ENCODE measurements at places on chromosomes 12 and 14. TPM values are rescaled to one million over a fixed set of nuclear protein-coding genes. Genes with fewer than 3 reads are reported as not detected.

DNA sequence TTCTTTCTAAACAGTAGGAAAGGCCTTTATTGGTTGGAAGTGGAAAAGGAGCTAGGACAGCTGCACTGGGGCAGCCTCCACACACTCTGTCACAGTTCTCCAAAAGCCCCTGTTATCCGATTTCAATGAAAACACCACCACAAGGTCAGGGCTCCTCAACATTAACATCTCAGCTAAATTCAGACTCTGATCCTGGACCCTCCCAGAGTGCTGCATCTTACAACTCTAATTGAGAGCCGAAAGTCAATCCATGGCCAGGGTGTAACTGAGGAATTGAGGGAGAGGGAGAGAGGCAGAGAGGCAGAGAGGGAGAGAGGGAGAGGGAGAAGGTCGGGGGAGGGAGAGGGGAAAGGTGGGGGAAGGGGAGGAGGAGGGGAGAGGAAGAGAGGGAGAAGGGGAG is 32.1 kb downstream of the DICER1 start:
- no peak for DNase-seq
- H3K4me3 ChIP-seq: no peak overlapping the region
- H3K27ac ChIP-seq: no peak overlapping the region
- peaks cover 20% of the 10 kb centered on the region for H3K36me3 ChIP-seq
- H3K27me3 ChIP-seq: no peaks in the 10 kb centered on the region
- H3K4me1 ChIP-seq: no peaks in the 10 kb centered on the region

DNA sequence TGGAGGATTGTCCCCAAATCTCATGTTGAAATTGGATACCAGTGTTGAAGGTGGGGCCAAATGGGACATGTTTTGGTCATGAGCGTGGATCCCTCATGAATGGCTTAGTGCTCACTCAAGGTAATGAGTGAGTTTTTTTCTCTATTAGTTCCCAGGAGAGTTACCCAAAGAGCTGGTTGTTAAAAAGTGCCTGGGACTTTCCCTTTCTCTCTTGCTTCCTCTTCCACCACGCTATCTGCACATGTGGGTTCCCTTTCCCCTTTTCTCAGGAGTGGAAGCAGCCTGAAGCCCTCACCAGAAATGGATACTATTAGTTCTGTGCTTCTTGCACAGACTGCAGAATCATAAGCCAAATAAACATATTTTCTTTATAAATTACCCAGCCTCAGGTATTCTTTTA is 465.4 kb downstream of the FSCB start:
- H3K36me3 ChIP-seq: no peaks in the 10 kb centered on the region
- H3K4me1 ChIP-seq: no peaks in the 10 kb centered on the region
- no peaks in the 10 kb centered on the region for H3K27me3 ChIP-seq
- no peak overlapping the region for H3K27ac ChIP-seq
- no peak for DNase-seq

DNA sequence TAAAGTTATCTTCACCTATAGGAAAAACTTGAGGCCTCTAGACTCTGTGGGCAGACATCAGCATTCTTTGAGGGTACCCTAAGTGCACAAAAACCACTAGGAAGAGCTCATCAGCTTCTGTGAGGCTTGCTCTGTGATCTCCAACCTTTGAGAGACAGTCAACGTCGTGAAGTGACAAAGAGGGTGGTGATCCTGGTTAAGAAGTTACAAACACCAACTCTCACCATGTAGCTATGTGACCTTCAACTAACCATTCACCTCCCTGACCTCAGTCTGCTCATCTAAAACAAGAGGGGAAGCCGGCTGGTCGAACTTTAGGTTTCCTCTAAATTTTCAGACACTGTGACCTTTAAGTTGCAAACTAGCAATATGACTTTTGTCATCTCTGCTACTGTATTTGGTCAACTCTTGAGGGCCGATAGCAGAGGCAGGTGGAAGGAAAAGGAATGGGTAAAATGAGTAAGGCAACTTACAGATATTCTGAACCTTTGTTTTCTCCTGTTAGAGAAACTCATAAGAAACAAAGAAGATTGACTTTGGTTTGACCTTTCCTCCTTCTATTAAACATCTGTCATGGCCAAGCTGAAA is 103.2 kb upstream of the PARP11 start:
- no peaks in the 10 kb centered on the region for H3K4me1 ChIP-seq
- H3K27me3 ChIP-seq: peaks cover 66% of the 10 kb centered on the region
- H3K4me3 ChIP-seq: no peak overlapping the region
- H3K36me3 ChIP-seq: peaks cover 4% of the 10 kb centered on the region
- no peak overlapping the region for H3K27ac ChIP-seq
- no peak for DNase-seq

- H3K4me3 ChIP-seq: no peak overlapping the region
- no peaks in the 10 kb centered on the region for H3K36me3 ChIP-seq
- no peaks in the 10 kb centered on the region for H3K4me1 ChIP-seq
- DNase-seq: no peak
- peaks cover 72% of the 10 kb centered on the region for H3K27me3 ChIP-seq
- H3K27ac ChIP-seq: no peak overlapping the region
These were observed 244.0 kb upstream of the DAAM1 start for GRCh38 chr14:58944343-58944967.

DNA sequence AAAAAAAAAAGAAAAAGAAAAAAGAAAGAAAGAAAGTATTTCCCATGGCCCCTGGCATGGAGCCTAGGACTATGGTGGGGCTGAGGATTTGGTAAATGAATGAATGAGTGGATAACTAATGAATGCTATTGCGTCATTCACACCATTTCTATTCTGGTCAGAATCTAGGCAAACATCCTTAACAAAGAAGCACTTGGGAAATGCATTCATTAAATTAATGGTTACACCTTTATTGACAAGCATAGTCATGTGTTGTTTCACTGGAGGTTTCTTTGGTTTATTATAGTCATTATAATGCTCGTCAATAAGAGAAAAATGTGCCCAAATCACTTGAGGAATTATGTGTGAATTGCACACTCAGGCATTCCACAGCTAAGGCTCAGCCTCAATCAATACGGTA is 13.6 kb upstream of the AQP2 start:
- H3K4me1 ChIP-seq: peaks cover 8% of the 10 kb centered on the region
- no peak for DNase-seq
- H3K27me3 ChIP-seq: no peaks in the 10 kb centered on the region
- H3K27ac ChIP-seq: no peak overlapping the region

The IKBIP gene
- 24.7 TPM for total RNA-seq

GRCh38 chr12:15155271-15155670 is 65.9 kb downstream of the RERG start:
- H3K4me1 ChIP-seq: peaks cover 34% of the 10 kb centered on the region
- DNase-seq: no peak
- H3K4me3 ChIP-seq: no peak overlapping the region
- peaks cover 5% of the 10 kb centered on the region for H3K36me3 ChIP-seq
- H3K27me3 ChIP-seq: no peaks in the 10 kb centered on the region
- H3K27ac ChIP-seq: no peak overlapping the region

- no peak overlapping the region for H3K27ac ChIP-seq
- no peaks in the 10 kb centered on the region for H3K27me3 ChIP-seq
- H3K4me3 ChIP-seq: no peak overlapping the region
- no peaks in the 10 kb centered on the region for H3K36me3 ChIP-seq
These were observed 587.7 kb downstream of the RPL10L start for GRCh38 chr14:46063872-46064271.

DNA sequence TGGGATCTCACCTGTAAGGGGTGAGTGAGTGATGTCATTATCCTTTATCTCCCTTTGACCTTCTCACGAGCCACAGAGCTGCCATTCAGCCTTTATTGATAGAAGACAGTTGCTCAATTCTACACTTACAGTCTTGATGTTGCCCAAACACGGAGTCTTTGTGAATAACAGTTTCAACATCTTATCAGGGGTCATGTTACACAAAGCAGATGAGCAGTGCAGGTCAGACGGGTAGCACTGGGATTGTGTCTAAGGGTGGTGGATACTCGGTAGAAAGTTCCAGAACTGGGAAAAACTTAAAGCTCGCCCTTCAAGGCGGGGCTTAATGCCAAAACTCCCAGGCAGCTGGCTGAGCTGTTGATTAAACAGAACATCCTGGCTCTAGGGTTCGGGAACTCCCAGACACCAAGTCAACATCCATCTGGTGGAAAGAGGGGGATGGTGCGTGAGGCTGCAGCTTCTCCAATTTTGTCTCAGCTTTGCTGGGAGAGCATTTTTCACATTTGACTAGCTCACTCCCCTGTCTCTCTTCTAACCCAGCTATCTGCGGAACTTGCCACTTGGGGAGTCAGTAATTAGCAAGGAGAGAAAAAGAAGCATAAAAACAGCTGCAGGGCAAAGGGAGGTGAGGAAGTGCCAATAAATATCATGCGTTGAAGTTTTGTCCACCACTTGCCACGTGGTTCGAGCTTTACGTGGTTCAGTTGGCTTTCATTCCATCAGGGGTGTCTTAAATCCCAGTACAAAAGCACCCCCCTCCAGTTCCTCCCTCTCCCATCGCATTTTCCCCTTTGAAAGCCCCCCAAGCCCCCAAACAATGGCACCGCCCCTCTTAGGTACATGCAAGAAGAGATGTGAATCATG is 31.0 kb downstream of the FOXN4 start:
- no peaks in the 10 kb centered on the region for H3K4me1 ChIP-seq
- no peak for DNase-seq
- H3K4me3 ChIP-seq: no peak overlapping the region

The B4GALNT1 gene
- total RNA-seq: 8.1 TPM

DNA sequence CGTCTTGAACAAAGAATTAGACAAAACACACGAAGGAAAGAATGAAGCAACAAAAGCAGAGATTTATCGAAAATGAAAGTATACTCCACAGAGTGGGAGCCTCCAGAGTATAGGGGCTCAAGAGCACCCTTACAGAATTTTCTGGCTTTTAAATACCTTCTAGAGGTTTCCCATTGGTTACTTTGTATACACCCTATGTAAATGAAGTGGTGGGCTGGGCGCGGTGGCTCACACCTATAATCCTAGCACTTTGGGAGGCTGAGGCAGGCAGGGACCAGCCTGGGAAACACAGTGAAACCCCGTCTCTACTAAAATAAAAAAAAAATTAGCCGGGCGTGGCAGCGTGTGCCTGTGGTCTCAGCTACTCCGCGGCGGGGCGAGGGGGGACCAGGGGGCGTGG is 13.1 kb upstream of the DNM1L start:
- H3K27me3 ChIP-seq: no peaks in the 10 kb centered on the region
- no peak overlapping the region for H3K4me3 ChIP-seq
- no peak for DNase-seq
- no peaks in the 10 kb centered on the region for H3K4me1 ChIP-seq

The RAPGEF3 gene
- total RNA-seq: 8.2 TPM

DNA sequence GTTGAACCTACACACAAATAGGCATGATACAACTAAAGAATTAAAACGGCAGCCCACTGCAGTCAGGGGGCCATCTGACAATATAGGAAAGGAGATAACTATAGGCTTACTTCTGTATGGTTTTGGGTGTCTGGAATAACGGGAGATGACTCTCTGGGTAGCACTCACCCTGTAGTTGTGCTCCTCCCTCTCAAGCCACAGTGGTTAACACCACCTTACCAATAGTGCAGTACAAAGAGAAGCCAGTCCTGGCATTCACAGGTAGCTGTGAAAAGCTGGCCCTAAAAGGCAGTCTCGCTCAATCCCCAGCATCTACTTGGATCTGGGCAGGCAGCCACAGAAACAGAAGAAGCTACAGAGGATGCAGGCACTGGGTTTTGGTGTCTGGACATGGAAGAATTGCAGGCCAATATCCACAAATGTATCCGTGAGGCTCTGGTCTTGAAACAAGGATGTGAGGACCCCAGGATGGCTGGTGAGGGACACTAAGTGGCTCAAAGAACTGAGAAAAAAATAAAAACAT is 93.0 kb downstream of the DPF3 start:
- no peak for DNase-seq
- H3K27ac ChIP-seq: no peak overlapping the region
- H3K36me3 ChIP-seq: no peaks in the 10 kb centered on the region
- no peaks in the 10 kb centered on the region for H3K27me3 ChIP-seq
- H3K4me1 ChIP-seq: peaks cover 20% of the 10 kb centered on the region

DNA sequence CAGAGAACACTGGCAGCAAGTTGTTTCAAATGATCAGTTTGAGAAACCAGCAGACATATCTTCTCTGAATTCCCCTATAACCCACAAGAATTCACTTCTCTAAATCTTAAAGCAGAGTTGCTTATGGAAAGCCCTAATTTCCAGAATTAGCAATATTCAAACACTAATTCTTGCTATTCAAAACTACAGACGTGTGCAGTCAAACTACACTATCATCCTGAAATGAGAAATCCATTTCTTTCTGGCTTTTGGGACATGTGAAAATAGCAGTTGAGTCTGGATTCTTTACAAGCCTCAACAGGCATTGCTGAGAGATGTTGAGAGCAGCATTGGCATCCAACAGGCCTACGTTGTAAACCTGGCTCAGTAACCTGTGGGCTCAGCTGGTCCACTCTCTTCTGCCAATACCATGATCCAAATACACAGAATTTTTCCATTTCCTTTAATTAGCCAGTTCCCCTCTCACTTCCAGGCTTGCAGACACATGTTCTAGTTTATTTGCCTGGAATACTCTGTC is 74.6 kb upstream of the TMTC1 start:
- DNase-seq: no peak
- H3K27me3 ChIP-seq: no peaks in the 10 kb centered on the region
- no peaks in the 10 kb centered on the region for H3K4me1 ChIP-seq
- no peaks in the 10 kb centered on the region for H3K36me3 ChIP-seq

DNA sequence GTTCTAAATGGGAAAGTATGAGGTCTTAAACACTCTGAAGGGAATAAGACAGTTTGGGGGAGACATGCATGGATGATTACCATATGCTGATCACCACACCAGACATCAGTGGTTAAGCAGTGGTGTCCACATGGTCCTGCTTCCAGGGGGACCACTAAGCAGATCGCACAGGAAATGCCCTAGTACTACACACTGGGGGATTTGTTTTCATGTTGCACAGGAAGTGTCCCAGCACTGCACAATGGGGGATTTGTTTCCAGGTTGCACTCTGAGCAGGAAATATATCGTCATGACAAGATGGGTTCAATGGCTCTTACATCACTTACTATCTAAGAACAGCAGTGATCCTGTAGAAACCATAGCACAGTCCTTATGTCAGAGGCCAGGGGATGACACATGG is 245.5 kb downstream of the BCL11B start:
- H3K36me3 ChIP-seq: no peaks in the 10 kb centered on the region
- no peak for DNase-seq
- H3K4me1 ChIP-seq: no peaks in the 10 kb centered on the region
- no peak overlapping the region for H3K4me3 ChIP-seq
- no peak overlapping the region for H3K27ac ChIP-seq

The APOF gene
- total RNA-seq: not detected

DNA sequence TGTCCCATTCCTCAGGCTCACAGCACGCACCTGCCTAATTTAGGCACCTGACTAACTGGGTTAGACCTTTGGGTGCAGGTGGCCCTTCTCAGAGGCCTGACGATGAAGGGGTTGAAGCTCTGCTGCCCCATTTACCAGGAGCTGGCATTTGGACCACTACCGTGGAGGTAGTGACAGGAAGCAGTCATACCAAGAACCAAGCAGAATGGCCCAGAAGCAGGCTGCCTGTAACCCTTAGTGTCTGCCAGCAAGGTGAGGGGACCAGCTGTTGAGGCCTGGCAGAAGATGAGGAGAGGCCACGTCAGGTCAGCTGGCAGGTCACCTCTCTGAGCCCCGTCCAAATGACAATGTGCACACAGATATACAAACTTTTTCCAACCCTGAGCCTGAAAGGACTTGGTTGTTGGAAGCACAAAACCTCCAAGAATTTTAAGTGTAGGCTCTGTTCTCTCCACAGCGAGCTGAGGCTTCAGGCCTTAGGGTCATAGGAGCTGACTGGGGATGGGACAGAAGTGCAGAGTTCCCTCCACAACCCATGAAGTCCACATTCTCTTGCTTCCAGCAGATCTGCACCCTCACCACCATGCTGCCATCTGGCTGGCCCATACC is 23.1 kb downstream of the VASH1 start:
- H3K27me3 ChIP-seq: no peaks in the 10 kb centered on the region
- no peaks in the 10 kb centered on the region for H3K4me1 ChIP-seq
- DNase-seq: no peak

The KRT83 gene
- total RNA-seq: not detected
